ENCODE measurements at places on chromosomes 4 and X. TPM values are rescaled to one million over a fixed set of nuclear protein-coding genes. Genes with fewer than 3 reads are reported as not detected.

Gene TRPC5OS
- total RNA-seq: not detected

Gene CXorf49
- total RNA-seq: not detected

Gene FHIP1A
- not detected for total RNA-seq

GRCh38 chrX:107465932-107466620 is 16.6 kb downstream of the FRMPD3 start:
- no peaks in the 10 kb centered on the region for H3K4me1 ChIP-seq
- peaks cover 6% of the 10 kb centered on the region for H3K27me3 ChIP-seq
- H3K27ac ChIP-seq: no peak overlapping the region
- no peak overlapping the region for H3K4me3 ChIP-seq
- H3K36me3 ChIP-seq: no peaks in the 10 kb centered on the region
- no peak for DNase-seq

GRCh38 chrX:75158054-75158453 is 2.0 kb upstream of the ABCB7 start:
- H3K27ac ChIP-seq: no peak overlapping the region
- no peak for DNase-seq
- H3K4me3 ChIP-seq: no peak overlapping the region
- no peaks in the 10 kb centered on the region for H3K36me3 ChIP-seq
- peaks cover 24% of the 10 kb centered on the region for H3K4me1 ChIP-seq

DNA sequence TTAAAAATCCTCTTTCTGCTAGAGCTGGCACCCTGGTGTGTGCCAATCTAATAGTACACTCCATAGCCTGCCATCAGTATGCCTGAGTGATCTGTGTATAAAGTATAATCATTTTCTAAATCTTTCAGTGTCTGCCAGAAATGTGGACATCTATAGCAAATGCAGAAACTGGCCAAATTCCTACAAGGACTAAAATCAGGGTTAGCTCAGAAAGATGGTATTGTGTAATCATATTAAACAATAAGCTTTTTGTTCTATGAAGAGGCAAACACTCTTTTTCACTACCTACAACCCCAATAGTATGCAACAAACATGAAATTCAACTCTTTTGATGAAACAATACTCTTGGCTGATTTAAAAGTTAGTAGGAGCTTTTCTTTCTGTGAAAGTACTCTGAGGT is 7.7 kb upstream of the TXLNG start:
- no peak overlapping the region for H3K27ac ChIP-seq
- no peak for DNase-seq
- no peaks in the 10 kb centered on the region for H3K36me3 ChIP-seq
- H3K27me3 ChIP-seq: no peaks in the 10 kb centered on the region
- H3K4me1 ChIP-seq: no peaks in the 10 kb centered on the region

GRCh38 chr4:173935622-173936405 is 347.7 kb downstream of the FBXO8 start:
- H3K36me3 ChIP-seq: no peaks in the 10 kb centered on the region
- no peaks in the 10 kb centered on the region for H3K4me1 ChIP-seq
- no peak overlapping the region for H3K4me3 ChIP-seq
- H3K27me3 ChIP-seq: peaks cover 3% of the 10 kb centered on the region
- DNase-seq: no peak

Gene BST1
- 0.70 TPM for total RNA-seq

- no peaks in the 10 kb centered on the region for H3K4me1 ChIP-seq
- no peak overlapping the region for H3K4me3 ChIP-seq
- no peak overlapping the region for H3K27ac ChIP-seq
- H3K36me3 ChIP-seq: no peaks in the 10 kb centered on the region
These were observed 154.6 kb upstream of the FAT1 start for GRCh38 chr4:186878203-186878776.

Gene SPIN2A
- 1.1 TPM for total RNA-seq

DNA sequence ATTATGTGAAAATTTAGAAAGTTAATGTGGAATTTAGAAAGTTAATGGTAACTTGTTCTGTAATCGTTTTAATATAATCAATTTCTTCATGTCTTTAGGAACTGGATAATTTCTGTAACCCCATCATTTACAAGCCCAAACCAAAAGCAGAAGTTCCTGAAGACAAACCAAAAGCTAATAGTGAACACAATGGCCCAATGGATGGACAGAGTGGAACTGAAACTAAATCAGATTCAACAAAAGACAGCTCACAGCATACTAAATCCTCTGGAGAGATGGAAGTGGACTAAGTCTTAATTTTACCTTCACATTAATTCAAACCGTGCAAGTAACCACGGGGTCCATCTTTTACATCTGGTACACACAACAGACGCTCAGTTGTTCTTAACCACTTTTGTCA is 48.1 kb upstream of the PLK4 start:
- H3K27me3 ChIP-seq: peaks cover 9% of the 10 kb centered on the region
- H3K27ac ChIP-seq: no peak overlapping the region
- no peaks in the 10 kb centered on the region for H3K4me1 ChIP-seq
- DNase-seq: no peak

- no peak for DNase-seq
- no peak overlapping the region for H3K27ac ChIP-seq
- no peak overlapping the region for H3K4me3 ChIP-seq
- H3K27me3 ChIP-seq: peaks cover 5% of the 10 kb centered on the region
These were observed 99.3 kb upstream of the GRPR start for GRCh38 chrX:16023790-16024734.

Gene FAT1
- not detected for total RNA-seq

Gene DGAT2L6
- total RNA-seq: not detected

Gene ASB9
- total RNA-seq: 0.82 TPM

- H3K27ac ChIP-seq: no peak within 1 kb of the TSS
- no peak within 1 kb of the TSS for H3K4me3 ChIP-seq
- no peak for DNase-seq
- H3K36me3 ChIP-seq: no peaks in the 10 kb centered on the region
- H3K27me3 ChIP-seq: peaks cover 35% of the 10 kb centered on the region
These were observed at the start of gene ANOS1 for GRCh38 chrX:8731559-8732395. Gene ANOS1, minus strand, starts transcription at chrX:8732137. Its CDS starts 101 bp downstream, at chrX:8732036.

GRCh38 chr4:102036619-102037376 is 246.3 kb downstream of the BANK1 start:
- H3K27ac ChIP-seq: no peak overlapping the region
- H3K27me3 ChIP-seq: no peaks in the 10 kb centered on the region
- no peaks in the 10 kb centered on the region for H3K36me3 ChIP-seq
- H3K4me1 ChIP-seq: no peaks in the 10 kb centered on the region
- no peak for DNase-seq

DNA sequence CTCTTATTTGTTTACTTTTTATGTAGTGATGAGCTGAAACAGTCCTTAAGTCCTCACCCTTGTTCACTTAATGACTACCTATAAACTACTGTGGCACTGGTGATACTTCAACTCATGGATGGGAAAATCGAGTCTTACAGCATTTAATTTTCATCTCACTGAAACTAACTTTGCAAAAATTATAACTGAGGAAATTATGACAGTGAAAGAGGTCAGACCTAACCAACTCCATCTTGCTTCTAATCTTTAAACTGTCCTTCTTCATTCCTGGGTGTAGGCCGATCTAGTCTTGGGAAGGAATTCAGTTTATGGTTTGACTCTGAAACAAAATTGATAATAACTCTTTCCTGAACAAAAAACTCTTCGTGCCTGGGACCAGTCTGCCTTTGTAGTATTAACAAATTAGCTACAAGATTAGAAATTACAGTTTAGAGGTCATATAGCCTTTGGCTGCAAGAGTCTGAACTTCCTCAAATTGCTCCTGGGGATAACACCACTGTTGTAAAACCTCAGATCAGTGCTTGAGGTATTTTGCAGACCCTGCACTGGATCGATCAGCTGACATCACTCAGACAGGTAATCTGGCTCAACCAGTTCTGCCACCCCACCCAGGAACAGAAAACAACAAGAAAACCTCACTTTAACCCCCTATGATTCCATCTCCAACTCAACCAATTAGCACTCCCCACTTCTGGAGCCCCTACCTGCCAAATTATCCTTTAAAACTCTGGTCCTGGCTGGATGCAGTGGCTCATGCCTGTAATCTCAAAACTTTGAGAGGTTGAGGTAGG is 995.7 kb upstream of the PRKX start:
- no peak overlapping the region for H3K4me3 ChIP-seq
- H3K36me3 ChIP-seq: no peaks in the 10 kb centered on the region
- no peak for DNase-seq
- no peaks in the 10 kb centered on the region for H3K27me3 ChIP-seq
- peaks cover 2% of the 10 kb centered on the region for H3K4me1 ChIP-seq

- no peak for DNase-seq
- no peak overlapping the region for H3K4me3 ChIP-seq
- H3K27ac ChIP-seq: no peak overlapping the region
- H3K4me1 ChIP-seq: no peaks in the 10 kb centered on the region
- H3K27me3 ChIP-seq: no peaks in the 10 kb centered on the region
These were observed 105.9 kb upstream of the DIAPH2 start for GRCh38 chrX:96578781-96579180.

GRCh38 chr4:126916049-126916625 is 716.6 kb upstream of the INTU start:
- no peak overlapping the region for H3K27ac ChIP-seq
- H3K4me3 ChIP-seq: no peak overlapping the region
- H3K36me3 ChIP-seq: no peaks in the 10 kb centered on the region
- H3K27me3 ChIP-seq: no peaks in the 10 kb centered on the region
- DNase-seq: no peak
- H3K4me1 ChIP-seq: no peaks in the 10 kb centered on the region

GRCh38 chr4:10303291-10303690 is 153.9 kb downstream of the ZNF518B start:
- no peak for DNase-seq
- no peak overlapping the region for H3K27ac ChIP-seq
- peaks cover 20% of the 10 kb centered on the region for H3K27me3 ChIP-seq
- H3K4me1 ChIP-seq: no peaks in the 10 kb centered on the region
- H3K36me3 ChIP-seq: no peaks in the 10 kb centered on the region

Gene GNL3L
- total RNA-seq: 53.9 TPM

DNA sequence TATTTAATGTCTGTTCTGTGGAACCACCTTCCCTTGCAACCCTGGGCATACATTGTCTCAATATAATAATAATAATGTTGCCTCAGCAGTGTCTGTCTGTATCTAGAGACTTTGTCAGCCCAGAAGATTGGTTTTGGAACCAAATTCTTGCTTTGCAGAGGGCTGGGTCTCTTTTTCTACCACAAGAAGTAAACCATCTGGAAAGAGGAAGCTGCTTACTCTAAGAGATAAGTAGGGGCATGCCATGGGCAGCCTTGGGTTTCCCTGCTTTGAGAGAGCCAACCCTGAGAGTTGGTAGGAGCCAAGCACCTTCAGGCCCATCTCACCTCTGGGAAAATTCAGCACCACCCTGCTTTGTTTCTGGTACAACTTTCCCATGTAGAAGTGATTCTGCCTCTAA is 27.0 kb downstream of the TMEM31 start:
- DNase-seq: no peak
- H3K27me3 ChIP-seq: peaks cover 7% of the 10 kb centered on the region
- H3K4me1 ChIP-seq: peaks cover 7% of the 10 kb centered on the region
- H3K27ac ChIP-seq: no peak overlapping the region

- no peak overlapping the region for H3K4me3 ChIP-seq
- no peaks in the 10 kb centered on the region for H3K4me1 ChIP-seq
- no peak overlapping the region for H3K27ac ChIP-seq
- no peaks in the 10 kb centered on the region for H3K27me3 ChIP-seq
- H3K36me3 ChIP-seq: peaks cover 1% of the 10 kb centered on the region
These were observed 37.3 kb downstream of the ACOX3 start for GRCh38 chr4:8403173-8403753.

Gene NHSL2
- 0.45 TPM for total RNA-seq
